ENCODE measurements at places on chromosomes 11 and 22. TPM values are rescaled to one million over a fixed set of nuclear protein-coding genes. Genes with fewer than 3 reads are reported as not detected.

The SHISA8 gene
- total RNA-seq: not detected

The MPST gene
- total RNA-seq: 42.9 TPM

The WBP2NL gene
- total RNA-seq: 1.7 TPM

The PRDM11 gene
- 3.3 TPM for total RNA-seq

The GNAZ gene
- total RNA-seq: 0.87 TPM

The SLC6A5 gene
- total RNA-seq: under 0.01 TPM

The OR5P2 gene
- not detected for total RNA-seq

The POU2AF2 gene
- total RNA-seq: not detected

The C22orf23 gene
- 0.50 TPM for total RNA-seq

The OR52B2 gene
- total RNA-seq: not detected

The SLC17A6 gene
- total RNA-seq: not detected

The SCN3B gene
- total RNA-seq: under 0.01 TPM

The SLC25A45 gene
- total RNA-seq: 2.0 TPM

The KDM4D gene
- 0.66 TPM for total RNA-seq

The TRAPPC4 gene
- total RNA-seq: 76.4 TPM

The C11orf91 gene
- total RNA-seq: 0.33 TPM

The DERL3 gene
- 0.17 TPM for total RNA-seq

The TMEM151A gene
- total RNA-seq: 0.66 TPM

The EMID1 gene
- total RNA-seq: not detected

The SCT gene
- total RNA-seq: not detected

The TPBGL gene
- total RNA-seq: not detected

The RGL4 gene
- total RNA-seq: under 0.01 TPM

The NKAPD1 gene
- 18.3 TPM for total RNA-seq

The MAJIN gene
- total RNA-seq: not detected

The CAPN5 gene
- 52.6 TPM for total RNA-seq

The VPREB1 gene
- total RNA-seq: not detected

The OLFML1 gene
- total RNA-seq: 26.8 TPM

The RANGAP1 gene
- total RNA-seq: 67.6 TPM

The CD3E gene
- total RNA-seq: not detected

The ASCL2 gene
- not detected for total RNA-seq

The KDM4E gene
- total RNA-seq: not detected

The CDHR5 gene
- not detected for total RNA-seq

The ANO1 gene
- total RNA-seq: not detected

The ART1 gene
- total RNA-seq: not detected

The ACO2 gene
- 68.7 TPM for total RNA-seq

The OTOG gene
- total RNA-seq: not detected

The CRYBA4 gene
- total RNA-seq: not detected

The KCNE3 gene
- 1.0 TPM for total RNA-seq

The CLP1 gene
- total RNA-seq: 20.2 TPM

The GGTLC3 gene
- total RNA-seq: not detected

The ELMOD1 gene
- total RNA-seq: not detected

The CSNK1E gene
- 81.7 TPM for total RNA-seq

The SYT7 gene
- 22.7 TPM for total RNA-seq

The FSHB gene
- not detected for total RNA-seq

The CD44 gene
- total RNA-seq: 850 TPM

The GRM5 gene
- not detected for total RNA-seq
